ENCODE measurements at places on chromosomes 12 and 14. TPM values are rescaled to one million over a fixed set of nuclear protein-coding genes. Genes with fewer than 3 reads are reported as not detected.

DNA sequence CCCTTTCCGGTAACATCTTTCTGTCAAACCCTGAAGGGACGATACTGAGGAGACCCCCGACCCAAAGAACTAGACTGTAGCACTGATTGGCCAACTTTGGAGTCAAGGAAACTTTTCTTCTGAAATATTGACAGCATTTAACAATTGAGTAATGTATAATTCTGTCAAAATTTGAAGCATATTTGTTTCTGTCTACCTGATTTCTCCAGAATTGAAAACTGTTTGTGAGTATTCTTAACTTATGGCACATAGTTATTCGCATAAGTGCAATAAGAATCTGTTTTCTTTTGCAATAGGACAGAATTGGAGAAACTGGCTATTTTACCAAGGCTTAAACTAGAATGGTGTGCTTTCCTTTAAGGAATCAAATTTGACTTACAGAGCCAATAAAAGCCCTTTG is 267.1 kb upstream of the FOXN3 start:
- no peak for DNase-seq

DNA sequence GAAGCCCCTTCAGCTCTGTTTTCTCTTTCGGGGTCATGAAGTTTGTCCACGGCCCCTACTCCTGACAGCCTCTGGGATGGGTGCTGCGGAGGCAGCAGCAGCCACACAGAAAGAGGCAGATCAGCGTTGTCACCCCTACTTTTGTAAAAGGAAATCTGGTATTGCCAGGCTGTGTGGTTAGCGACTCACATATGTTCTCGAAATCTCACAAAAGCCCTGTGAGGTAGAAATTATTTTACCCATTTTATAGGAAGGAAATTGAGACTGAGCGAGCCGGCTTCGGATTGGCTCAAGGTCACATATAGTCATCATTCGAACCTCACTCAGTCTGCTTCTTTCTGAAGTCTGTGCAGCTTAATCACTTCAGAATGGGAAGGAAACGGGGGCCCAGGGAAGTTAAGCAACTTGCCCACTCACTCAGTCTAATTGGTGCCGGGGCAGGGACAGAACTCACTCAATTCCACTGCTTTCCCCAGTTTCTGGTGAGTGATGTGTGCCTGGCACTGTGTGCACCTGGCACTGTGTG is 1.1 kb upstream of the CKAP4 start:
- no peak for DNase-seq

DNA sequence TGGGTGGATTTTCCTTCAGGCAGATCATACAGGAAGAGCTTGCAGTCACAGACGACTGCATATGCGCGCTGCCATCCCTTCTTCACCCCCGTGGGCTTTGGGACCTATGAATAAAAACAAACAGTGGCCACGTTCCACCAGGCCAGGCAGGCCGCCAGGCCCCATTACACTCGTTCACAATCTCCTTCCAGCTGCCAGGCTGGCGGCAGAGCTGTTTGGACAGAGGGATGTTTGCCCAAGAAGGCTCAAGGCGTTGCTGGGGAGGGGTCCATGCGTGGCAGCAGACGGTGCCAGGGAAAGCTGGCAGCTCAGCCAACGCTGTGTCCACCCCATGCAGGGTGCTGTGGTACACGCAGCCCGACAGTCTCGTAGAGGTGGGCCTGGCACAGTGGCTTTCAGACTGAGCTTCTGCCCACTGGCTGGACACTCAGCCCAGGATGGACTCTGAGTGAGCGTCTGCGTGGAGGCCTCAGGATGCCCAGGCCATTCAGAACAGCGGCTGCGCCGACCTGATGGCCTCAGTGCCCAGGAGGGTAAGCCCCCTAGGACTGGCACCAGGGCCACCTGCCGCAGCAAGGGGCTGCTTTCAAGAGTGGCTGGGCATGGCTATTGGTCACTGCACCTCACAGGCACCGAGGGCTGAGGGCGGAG is 27.5 kb downstream of the AMN start:
- DNase-seq = peak; percentile 42

GRCh38 chr14:54928216-54928615 is 25.6 kb upstream of the GCH1 start:
- DNase-seq = no peak

DNA sequence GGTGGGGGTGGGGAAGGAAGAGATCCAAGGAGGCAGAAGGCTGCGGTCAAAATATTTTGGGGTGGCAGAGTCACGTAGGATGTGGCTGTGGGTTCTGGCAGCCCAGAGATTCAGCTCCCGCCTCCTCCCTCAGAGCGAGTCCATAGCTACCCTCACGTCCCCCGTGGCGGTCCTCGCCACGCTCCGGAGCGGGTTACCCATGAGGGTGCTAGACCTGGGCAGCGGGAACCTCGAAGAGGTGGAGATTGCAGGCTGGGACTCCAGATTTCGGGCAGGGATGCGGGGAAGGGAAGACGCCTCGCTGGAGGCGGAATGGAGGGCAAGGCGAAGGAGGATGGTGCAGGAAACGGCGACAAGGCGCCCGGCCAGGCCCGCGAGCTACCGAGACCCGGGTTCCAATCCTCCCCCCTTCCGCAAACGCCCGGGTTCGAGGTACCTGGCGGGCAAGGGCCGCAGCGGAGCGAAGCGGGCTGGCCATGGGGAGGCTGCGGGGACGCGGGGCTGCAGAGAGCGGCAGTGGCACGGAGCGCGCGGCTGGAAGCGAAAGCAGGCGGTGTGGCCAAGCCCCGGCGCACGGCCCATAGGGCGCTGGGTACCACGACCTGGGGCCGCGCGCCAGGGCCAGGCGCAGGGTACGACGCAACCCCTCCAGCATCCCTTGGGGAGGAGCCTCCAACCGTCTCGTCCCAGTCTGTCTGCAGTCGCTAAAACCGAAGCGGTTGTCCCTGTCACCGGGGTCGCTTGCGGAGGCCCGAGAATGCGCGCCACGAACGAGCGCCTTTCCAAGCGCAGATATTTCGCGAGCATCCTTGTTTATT is 46.2 kb downstream of the BCAT1 start:
- DNase-seq = no peak

GRCh38 chr12:91110311-91110924 is 876 bp downstream of the LUM start:
- DNase-seq = no peak

GRCh38 chr12:118052324-118053070 is 8.5 kb downstream of the WSB2 start:
- peak; percentile 62 for DNase-seq

DNA sequence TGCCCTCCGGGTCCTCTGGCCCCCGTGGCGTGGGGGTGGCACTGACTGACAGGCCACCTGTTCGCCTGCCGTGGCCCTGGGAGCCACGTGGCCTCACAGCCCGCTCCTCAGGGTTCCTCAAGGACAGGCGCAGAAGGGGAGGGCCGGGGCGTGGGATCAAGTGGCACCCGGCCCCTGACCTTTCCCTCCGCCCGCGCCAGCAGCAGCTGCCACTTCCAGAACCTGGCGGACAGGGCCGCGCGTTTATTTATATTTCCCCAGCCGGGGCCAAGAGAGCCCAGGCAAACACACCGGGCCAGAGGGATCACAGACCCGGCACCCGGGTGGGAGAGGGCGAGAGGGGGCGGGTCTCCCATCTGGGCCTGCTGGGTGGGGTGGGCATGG is 92.6 kb downstream of the RFLNA start:
- peak; percentile 76 for DNase-seq

DNA sequence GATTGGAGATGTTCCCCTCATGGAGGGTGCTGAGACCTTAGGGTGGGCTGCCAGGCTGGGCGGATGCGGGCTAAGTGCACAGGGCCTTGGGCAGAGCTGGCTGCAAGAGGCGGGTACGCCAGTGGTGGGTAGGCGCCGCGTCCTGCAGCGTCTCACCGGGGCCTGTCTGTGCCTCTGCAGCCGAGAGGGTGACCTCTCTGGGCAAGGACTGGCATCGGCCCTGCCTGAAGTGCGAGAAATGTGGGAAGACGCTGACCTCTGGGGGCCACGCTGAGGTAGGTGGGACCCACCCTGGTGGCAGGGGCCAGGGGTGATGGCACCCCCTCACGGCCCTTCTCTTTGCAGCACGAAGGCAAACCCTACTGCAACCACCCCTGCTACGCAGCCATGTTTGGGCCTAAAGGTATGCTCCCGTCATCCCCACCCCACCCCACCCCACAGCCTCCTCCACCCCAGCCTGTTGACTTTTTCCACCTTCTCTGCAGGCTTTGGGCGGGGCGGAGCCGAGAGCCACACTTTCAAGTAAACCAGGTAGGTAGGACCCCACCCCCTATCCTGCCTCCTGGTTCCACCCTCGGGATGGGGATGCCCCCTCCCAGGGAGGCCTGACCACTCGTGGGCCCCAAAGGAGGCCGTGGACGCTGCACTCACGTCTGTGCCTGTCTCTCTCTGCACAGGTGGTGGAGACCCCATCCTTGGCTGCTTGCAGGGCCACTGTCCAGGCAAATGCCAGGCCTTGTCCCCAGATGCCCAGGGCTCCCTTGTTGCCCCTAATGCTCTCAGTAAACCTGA is 1.5 kb downstream of the CRIP1 start:
- DNase-seq = peak; percentile 39

GRCh38 chr12:110649341-110649847 is 35.5 kb downstream of the TCTN1 start:
- DNase-seq = no peak

DNA sequence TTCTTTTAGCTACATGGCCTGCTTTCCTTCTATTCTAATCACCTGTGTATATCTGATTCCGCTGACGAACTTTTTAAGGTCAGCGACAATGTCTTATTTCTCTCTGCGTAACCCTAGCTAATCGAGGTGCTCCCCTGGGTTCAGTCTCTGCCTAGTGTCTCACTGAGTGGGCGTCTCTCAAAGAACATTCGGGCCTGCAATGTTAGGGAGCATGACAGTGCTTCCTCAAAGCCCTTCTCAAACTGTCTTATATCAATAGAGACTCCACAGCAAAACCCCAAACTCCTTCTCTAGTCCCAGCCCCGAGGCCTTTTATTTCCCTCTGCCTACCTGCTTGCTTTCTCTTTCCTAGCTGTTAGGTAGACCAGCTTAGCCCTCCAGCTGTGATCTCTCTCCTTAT is 13.7 kb upstream of the RPS6KL1 start:
- DNase-seq = no peak

DNA sequence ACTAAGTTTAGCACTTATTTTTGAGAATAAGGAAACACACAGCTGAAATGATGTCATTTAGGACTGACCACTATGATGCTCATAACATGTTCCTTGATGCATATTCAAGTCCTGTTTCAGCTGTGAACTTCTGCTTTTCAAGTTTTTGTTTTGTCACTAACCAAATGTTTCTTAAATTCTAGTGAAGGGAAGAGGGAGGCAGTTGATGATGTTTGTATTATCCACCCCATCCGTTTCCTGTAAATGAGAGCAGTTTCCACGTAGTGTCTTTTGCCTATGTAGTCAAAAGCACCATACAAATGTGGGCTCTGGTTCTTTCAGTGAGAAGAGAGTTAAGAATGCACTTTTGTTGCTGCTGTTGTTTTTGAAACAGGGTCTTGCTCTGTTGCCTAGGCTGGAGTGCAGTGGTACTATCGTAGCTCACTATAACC is 491.8 kb downstream of the PCNX1 start:
- DNase-seq = no peak

DNA sequence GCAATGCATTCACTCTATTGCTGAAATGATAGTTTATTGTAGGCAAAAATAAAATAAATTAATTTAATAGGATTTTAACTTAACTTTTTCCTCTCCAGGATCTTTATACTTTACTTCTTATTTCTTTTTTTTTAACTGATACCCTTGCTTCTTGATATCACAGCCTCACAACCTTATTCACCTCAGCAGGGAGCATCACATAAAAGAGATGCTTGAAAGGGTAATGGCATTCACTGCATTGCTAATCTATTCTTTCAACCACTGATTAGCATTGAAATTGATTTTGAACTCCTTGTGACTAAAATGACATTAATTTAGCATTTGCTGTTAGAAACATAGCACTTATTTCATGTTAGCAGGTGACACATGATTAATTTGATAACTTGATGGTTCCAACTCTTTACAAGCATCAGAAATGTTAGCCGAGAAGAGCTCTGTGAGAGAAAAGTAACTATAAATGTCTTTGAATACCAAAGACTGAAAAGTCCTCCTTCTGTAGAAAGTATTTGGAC is 689.5 kb upstream of the MGAT4C start:
- no peak for DNase-seq

The KRT83 gene
- not detected for total RNA-seq

The ENDOU gene
- total RNA-seq = 0.32 TPM

The GPR132 gene
- total RNA-seq = 0.19 TPM

The KCNK10 gene
- total RNA-seq = 0.21 TPM

The CELA1 gene
- not detected for total RNA-seq

The LRRIQ1 gene
- 0.18 TPM for total RNA-seq

The PGAM5 gene
- 34.2 TPM for total RNA-seq

The BEST3 gene
- total RNA-seq = not detected

The FGF6 gene
- not detected for total RNA-seq

The IL26 gene
- total RNA-seq = not detected

The GUCY2C gene
- total RNA-seq = not detected

The ULK1 gene
- total RNA-seq = 77.7 TPM

The DIO3 gene
- total RNA-seq = not detected

Data from heart right ventricle (tissue), 16 donors.